Cortex of kidney (tissue), 1 donor: ENCODE measurements at places on chromosomes 2 and 18.

GRCh38 chr2:218343591-218343990 lies 13.1 kb upstream of the CATIP start:
- DNase-seq = no peak

DNA sequence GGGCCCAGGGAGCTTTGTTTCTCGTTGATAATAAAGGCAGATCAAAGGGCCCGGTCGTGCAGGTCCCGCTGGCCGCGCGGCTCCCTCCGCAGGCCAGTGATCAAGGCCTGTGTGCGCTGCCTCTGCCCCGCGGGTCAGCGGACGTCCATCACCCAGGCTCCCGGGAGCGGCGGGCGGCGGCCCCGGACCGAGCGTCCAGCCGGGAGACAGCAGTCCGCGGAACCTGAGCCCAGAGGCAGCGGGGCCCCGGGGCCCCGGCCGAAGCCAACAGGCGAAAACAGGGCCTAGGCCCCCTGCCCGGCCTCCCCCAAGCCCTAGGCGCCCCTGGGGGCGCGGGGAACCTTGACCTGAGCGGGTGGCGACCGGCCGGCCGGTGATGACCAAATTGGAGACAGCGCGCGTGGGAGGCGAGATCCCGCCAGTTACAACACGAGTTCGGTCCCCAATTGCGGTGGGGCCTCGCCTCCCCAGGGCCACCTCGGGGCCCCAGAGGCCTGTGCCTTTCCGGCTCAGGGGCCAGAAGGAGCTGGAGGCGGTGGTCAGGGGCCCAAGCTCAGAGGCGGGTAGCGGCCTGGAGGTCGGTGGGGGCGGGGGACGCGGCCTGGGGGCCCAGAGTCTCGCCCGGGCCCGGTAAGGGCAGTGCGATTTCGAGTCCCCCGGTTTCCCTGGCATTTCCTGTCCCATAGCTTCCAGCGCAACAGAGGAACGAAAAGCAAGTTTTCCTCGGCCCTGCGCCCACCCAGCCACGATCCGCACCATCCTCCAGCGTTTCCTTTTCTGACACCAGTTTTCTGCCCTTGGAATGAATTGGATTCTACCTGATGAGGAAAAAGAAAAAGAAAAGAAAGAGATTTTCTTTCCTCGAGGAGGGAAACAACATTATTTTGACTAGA lies 5.9 kb downstream of the SP9 start:
- no peak for DNase-seq

GRCh38 chr2:26740890-26741302 lies 23.2 kb upstream of the SLC35F6 start:
- no peak for DNase-seq

- DNase-seq = no peak
Observed at GRCh38 chr2:111923276-111923804, 24.9 kb downstream of the MERTK start.

DNA sequence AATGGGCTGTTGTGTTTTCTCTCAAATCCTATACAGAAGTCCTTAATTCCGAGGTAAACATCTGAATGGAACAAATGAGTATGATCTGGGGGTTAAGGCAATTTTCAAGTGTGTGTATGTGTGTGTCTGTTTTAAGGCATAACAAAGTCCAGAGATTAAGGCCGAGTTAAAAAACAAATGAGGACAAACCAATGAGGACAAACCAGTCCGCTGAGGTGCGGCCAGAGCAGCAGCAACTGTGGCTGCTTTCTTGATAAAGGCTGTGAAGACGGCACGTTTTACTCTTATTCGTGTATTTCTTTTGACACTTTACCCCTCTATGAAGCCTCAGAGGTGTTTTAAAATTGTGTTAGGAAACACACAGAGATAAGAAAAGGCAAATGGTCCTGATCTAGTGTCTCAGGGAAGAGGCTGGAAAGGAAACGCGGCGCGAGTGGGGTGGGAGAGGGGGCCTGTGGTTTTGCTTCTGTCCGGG lies 495 bp upstream of the GULP1 start:
- no peak for DNase-seq

DNA sequence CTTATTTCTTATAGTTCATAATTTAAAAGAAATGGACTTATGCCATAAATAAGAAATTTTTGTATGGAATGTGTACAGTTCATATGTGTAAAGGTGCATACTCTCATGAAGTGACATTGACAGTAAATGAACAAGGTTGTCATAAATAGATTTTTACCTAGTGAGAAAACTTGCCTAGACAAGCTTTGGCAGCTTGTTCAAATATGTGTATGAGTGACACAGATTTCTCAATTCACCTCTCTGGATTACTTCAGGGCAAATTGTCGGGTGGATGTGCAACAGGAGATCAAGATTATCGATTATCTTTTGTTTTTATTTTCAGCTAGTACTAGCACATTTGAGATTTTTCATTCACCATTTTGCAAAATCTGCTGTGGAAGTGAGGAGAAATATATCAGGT lies 758.1 kb upstream of the ACVR2A start:
- DNase-seq = no peak

- DNase-seq = no peak
Observed at GRCh38 chr18:59502274-59503175, 143.5 kb upstream of the LMAN1 start.

GRCh38 chr2:131520526-131520925 lies 7.2 kb upstream of the CCDC74A start:
- DNase-seq = no peak

- DNase-seq = no peak
Observed at GRCh38 chr2:79901161-79901560, 388.3 kb downstream of the CTNNA2 start.

- no peak for DNase-seq
Observed at GRCh38 chr2:39584283-39584965, 81.3 kb upstream of the TMEM178A start.

- no peak for DNase-seq
Observed at GRCh38 chr2:69021727-69022126, 8.7 kb downstream of the ANTXR1 start.

- no peak for DNase-seq
Observed at GRCh38 chr2:222305516-222306392, 7.0 kb upstream of the PAX3 start.

DNA sequence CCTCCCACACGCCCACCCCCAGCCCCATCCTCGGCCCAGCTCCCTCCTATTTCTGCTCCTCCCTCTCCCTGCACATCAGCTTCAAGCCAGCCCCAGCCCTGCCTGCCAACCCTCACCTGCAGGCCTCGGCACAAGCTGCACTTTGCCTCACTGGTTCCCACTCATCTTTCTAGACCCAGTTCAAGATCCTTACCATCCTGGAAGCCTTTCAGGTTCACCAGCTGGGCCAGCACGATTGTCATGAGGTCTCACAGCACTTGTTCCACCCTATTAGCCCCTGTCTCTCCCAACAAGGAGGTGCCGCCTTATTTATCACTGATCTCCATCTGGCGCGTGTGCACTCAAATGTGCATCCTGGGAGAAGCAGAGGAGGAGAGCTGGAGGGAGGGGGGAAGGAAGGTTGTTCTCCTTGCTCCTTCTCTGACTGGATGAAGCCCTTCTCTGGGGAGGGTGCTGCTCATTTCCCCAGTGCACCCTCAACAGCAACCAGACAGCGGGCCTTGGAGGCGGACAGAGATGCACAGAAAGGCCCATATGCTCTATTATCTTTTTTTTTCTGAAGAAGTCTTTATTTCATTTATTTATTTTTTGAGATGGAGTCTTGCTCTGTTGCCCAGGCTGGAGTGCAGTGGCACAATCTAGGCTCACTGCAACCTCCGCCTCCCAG lies 15.5 kb upstream of the BIN1 start:
- DNase-seq = no peak

- DNase-seq = no peak
Observed at GRCh38 chr2:9556121-9556743, 602 bp upstream of the ADAM17 start.

GRCh38 chr2:158582670-158583069 lies 125.9 kb downstream of the PKP4 start:
- no peak for DNase-seq
